NCI-H1105 (cell line): ENCODE measurements at places on chromosomes 5 and 9.

GRCh38 chr5:27854243-27854852 lies 816.0 kb upstream of the CDH9 start:
- no peak for DNase-seq

DNA sequence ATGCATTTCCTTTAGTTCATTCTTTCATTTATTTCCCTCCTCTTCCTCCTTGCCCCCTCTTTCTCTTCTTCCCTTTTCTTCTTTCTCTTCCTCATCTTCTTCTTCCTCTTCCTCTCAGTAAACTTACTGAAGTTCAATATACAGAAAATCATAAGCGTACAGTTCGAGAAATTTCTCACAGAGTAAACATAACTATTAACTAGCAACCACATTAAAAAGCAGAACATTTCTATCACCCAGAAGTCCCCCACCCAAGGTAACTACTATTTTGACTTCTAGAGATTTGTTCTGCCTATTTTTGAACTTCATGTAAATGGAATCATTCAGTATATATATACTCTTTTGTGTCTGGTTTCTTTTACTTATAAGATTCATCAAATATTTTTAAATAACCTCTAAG lies 48.2 kb downstream of the TNFAIP8 start:
- DNase-seq = no peak

DNA sequence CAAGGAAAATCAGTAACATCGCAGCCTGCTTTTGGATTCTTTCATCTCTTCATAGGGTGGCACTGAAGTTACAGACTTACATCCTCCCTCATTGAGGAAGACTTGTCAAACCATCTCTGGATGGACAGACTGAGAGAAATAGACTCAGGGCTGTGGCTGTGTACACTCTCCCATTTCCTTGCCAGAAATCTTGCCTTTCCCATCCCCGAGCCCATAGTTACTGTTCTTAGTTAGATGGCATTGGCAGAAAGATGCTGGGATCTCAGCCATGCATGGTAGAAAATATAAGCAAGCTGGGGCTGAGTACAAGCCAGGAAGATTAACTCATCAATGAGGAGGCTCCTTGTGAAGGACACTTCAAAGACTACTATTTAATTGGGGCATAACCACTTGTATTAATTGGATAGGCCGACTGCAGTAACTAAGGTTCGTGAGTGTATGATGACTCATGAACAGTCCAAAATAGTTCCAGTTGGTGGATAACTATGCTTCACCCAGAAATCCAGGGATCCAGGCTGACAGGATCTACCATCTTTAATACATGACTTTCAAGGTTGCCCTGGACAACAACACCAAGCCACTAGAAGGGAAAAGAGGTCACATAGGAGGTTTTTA lies 137.9 kb downstream of the TMEM38B start:
- DNase-seq = no peak

GRCh38 chr5:145708169-145708568 lies 127.0 kb downstream of the PRELID2 start:
- DNase-seq = no peak

- DNase-seq = no peak
Measured at GRCh38 chr5:60821488-60822284, 22.4 kb downstream of the ELOVL7 start.
